Smooth muscle cell of the brain vasculature (primary cell): ENCODE measurements at places on chromosomes 5 and 9.
A peak's percentile ranks its signal among the peaks of the same experiment; 100 is the strongest.

DNA sequence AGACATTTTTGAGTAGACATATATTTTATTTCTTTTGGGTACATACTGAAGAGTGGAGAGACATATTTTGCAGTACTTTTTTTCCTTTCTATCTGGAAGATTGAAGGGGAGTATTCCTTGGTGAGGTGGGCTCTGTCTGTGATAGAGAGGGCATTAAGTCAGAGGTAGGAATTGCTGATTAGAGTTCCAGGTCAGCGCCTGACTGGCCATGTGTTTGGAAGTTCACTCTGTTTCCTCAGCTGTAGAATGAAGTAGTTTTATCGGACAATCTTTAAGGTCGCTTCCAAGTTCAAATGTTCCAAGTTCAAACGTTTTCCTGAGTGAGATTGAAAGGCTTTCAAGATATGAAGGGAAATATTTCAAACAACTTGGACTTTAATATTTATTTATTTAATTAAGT lies 45.5 kb downstream of the RASGRF2 start:
- no peak for DNase-seq

GRCh38 chr9:119177196-119177595 lies 192.0 kb downstream of the BRINP1 start:
- no peak for DNase-seq

DNA sequence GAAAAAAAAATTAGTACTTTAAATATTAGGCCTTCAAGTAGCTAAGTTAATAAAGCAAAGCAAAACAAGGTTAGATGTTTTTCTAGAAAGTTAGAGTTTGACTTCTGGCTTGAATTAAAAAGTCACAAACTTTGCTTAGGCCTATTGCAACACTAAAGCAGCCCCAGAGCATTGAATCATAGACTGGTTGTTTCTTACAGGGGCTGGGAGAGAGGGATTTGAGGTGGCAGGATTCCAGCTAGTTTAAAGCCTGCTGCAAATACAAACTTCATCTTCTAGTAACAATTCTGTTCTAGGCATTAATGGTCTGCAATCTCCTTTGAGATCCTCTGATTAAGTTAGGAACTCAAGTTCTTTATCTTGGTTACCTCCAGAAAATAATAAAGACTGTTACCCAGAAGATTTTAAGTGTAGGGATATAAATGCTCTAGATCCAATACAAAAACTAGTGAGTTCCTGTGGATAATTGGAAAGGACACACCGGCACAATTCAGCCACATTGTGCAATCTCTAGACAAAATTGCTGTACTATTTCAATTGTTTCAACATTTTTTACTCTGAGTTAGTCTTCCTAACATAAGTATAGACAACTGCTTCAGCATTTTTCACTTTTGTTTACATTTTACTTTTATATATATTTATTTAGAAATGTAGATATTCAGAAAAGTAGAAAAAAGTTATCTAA lies 12.6 kb downstream of the OR13C5 start:
- DNase-seq: no peak

GRCh38 chr9:132739710-132740310 lies 69.5 kb downstream of the GTF3C4 start:
- DNase-seq: no peak

DNA sequence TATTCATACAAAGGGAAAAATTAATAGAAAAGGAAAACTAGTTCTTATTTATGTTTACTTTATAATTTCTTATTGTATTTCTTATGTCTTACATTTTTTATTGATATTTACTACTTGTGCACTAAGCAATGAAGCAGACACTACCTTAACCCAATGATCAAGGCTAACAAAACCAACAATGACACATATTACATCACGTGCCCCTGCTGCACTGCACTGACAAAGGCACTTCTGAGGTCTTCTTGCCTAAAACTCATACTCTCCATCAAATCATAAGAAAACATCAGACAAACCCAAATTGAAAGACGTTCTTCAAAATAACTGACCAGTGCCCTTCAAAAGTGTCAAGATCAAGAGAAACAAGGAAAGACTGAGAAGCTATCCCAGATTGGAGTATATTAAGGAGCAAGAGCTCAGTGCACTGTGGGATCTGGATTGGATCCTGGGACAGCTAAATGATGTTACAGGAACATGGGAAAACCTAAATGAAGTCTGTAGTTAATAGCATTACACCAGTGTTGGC lies 230.9 kb downstream of the AUH start:
- DNase-seq: no peak

- no peak for DNase-seq
Measured at GRCh38 chr5:4780633-4781032, 359.5 kb upstream of the ADAMTS16 start.

GRCh38 chr5:75047356-75047755 lies 5.0 kb downstream of the GCNT4 start:
- DNase-seq: no peak

- no peak for DNase-seq
Measured at GRCh38 chr5:178436326-178436940, 153.8 kb downstream of the COL23A1 start.

- no peak for DNase-seq
Measured at GRCh38 chr5:179955630-179956029, 47.9 kb upstream of the TBC1D9B start.

GRCh38 chr9:107007402-107007801 lies 144.4 kb downstream of the ZNF462 start:
- DNase-seq: no peak

- DNase-seq: no peak
Measured at GRCh38 chr5:107821288-107821687, 150.6 kb upstream of the EFNA5 start.

GRCh38 chr9:79135681-79136415 lies 435.9 kb upstream of the TLE4 start:
- no peak for DNase-seq

- no peak for DNase-seq
Measured at GRCh38 chr9:74609671-74610405, 112.7 kb downstream of the RORB start.

DNA sequence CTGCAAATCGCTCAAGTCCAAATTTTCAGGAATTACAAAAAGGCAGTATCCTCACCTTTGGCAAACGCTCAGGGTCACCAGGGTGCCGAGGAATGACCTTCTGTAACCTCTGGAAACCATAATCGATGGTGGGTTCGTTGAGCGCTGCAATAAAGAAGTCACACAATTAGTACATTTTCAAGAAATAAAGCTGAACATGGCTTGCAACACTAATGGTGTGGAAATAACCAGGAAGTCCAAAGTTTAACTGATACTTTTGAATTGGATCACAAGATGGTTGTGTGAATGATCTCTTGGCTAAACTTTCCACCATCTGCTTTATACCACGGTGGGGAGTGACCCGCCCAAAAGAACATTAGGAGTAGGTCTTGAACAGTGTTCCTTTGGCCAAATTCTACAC lies 368.7 kb downstream of the EBF1 start:
- no peak for DNase-seq

- DNase-seq: peak; percentile 28
Measured at GRCh38 chr5:41707853-41708603, 162.2 kb downstream of the OXCT1 start.

DNA sequence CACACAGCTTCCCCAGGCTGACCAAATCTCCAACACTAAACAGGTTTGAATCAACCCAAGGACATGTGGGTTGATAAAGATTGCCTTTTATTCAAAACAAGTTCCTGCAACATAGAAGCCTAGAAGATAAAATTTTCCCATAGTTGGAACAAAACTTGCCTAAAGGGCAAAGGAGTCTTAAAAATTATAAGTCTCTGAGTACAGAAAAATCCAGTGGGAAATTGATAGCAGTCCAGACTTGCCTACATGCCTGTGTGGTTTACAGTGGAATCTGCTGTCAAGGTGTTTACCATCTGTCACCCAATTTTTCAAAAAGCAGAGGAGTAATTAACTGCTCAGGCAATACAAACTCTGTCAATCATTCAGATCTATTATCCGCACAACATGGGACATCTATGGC lies 168.2 kb downstream of the PPP2R2B start:
- DNase-seq: no peak

DNA sequence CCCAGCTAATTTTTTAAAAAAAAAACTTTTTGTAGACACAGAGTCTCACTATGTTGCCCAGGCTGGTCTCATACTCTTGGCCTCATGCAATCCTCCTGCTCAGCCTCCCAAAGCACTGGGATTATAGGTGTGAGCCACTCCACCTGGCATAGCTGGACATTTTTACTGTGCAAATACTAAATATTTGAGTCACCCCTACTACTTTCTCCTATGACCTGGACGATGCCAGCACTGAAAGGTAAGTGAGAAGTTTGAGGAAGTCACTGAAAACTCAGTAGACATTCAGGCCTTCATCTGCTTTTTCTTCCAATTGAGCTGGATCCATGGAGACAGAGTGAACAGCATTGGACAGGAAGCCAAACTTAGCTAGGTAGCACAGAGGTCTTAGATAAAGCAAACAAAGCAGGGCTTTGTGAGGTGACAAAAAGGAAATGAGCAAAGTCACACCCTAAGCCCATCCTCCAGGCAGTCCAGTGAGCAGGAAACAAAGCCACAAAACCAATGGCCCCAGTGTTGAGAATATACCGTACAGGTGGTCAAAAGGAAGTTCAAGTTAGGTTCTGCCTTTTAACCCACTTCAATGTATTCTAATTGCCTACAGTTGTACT lies 192.6 kb upstream of the RASA1 start:
- DNase-seq: no peak

GRCh38 chr5:164475339-164475977 lies 970.0 kb downstream of the MAT2B start:
- DNase-seq: no peak

- DNase-seq: no peak
Measured at GRCh38 chr5:5504325-5504724, 81.8 kb downstream of the ICE1 start.

- DNase-seq: no peak
Measured at GRCh38 chr5:58501778-58502417, 10.7 kb downstream of the GAPT start.

DNA sequence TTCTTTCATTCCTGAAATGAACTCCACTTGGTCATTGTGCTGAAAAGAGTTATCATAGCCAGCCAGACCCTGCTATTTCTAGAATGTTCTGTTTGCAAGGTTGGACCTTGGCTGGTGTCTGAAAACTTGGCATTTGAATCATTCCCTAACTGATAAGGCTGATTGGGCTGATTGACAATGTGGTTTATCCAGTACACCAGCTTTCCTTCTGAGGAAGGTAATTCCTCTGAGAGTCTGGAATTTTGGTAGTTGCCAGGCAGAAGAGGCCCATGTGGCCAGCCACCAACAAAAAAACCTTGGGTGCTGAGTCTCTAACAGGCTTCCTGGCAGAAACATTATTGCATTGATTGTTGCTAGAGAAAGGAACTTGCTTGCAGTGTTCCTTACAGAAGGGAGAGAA lies 15.3 kb downstream of the SEC61B start:
- DNase-seq: no peak

DNA sequence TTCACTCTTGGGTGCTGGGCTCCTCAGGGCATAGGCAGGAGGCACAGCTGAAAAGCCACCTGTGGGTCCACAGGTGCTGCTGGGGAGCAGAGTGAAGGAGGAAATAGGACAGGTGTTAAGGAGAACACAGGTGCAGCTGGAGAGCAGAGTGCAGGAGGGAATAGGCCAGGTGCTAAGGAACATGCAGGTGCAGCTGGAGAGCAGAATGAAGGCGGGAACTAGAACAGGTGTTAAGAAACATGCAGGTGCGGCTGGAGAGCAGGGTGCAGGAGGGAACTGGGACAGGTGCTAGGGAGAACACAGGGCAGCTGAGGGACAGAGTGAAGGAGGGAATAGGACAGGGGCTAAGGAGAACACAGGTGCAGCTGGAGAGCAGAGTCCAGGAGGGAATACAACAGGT lies 43.8 kb upstream of the PLEKHG4B start:
- no peak for DNase-seq

DNA sequence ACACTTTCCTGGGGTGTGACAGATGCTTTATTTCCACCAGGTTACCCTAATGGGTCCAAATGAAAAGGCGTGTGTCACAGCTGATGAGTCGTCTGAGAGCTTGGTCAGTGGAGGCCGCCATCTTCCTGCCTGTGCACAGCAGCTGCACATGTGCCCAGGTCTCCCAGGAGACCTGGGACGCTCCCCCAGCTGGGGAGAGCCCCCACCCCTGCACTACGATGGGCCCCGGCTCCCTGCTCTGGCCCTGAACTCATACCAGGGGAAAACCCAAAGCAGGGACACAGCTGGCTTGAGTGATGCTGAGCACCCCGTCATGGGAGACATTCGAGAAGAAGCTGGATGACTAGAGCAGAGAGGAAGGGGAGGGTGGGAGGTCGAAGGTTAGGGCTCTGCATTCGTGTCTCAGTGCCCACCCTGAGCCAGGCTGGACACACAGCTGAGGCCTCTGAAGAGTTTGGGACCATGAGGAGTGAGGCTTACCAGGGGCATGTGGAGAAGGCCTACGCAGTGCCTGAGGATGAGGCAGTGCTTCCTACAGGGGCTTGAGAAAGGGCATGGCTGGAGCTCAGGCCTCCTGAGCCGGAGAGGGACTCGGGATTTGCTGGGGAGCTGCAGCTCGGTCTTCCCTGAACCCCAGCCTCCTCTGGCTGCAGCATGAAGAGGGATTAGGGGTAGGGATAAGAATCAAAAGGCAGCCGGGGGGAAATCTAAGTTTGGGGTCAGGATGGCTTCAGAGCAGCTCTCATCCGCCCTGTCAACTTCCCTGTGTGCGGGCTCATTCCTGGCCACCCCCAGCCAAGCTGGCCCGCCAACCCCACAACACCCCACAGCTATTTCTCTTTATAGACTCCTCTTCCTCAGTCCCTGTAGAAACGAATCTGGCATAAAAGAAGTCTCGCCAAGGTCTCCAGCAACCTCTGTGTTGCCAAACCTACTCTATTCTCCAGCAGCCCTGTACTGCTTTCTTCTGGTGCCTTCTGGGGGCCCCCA lies 42.2 kb upstream of the RNU6ATAC start:
- no peak for DNase-seq

GRCh38 chr9:135288054-135288453 lies 191.5 kb upstream of the PPP1R26 start:
- DNase-seq: no peak

GRCh38 chr5:174573221-174573994 lies 151.0 kb upstream of the MSX2 start:
- DNase-seq: no peak

GRCh38 chr9:100540327-100540726 lies 37.6 kb upstream of the CAVIN4 start:
- no peak for DNase-seq

- DNase-seq: no peak
Measured at GRCh38 chr5:58211441-58211840, 248.4 kb downstream of the PLK2 start.

DNA sequence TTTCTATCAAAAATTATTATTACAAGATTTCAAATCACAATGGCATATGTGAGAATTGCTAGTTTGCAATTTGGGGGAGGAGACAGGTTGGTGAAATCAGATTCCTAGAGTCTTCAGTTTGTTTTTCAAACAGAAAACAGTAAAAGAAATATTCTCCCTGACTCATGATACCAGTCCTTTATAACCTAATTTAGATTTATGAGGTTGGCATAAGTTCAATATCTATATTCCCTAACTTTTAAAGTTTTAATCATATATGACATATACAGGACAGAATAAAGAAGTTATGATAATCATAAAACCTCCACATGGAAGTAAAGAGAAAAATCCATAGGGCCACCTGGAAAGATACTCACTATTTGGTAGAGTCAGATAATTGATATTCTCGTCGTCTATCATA lies 167.1 kb upstream of the GNA14 start:
- no peak for DNase-seq

- no peak for DNase-seq
Measured at GRCh38 chr5:157983906-157984551, 125.1 kb upstream of the CLINT1 start.
